ENCODE measurements at places on chromosomes 12 and 14. TPM values are rescaled to one million over a fixed set of nuclear protein-coding genes. Genes with fewer than 3 reads are reported as not detected.

GRCh38 chr14:101337053-101337452 is 224.2 kb upstream of the DIO3 start:
- H3K27me3 ChIP-seq = peaks cover 7% of the 10 kb centered on the region
- no peak for DNase-seq
- H3K4me3 ChIP-seq = no peak overlapping the region
- no peaks in the 10 kb centered on the region for H3K36me3 ChIP-seq
- H3K4me1 ChIP-seq = no peaks in the 10 kb centered on the region

DNA sequence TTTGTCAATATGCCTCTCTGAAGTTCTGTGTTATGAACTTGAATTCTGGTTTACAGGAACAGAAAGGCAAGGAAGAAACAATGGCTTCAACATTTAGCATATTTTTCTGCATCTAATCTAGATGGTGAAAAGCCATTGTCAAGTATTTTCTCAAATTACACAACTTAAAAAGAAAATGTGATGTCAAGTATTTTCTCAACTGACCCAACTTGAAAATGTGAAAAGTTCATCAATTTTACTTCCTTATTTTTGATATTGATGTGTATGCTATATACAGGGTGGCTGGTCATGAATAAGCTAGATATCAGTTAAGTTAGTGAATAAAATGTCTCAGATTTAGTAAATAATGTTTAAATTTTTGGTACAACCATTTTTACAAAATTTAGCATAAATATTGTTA is 196.7 kb downstream of the ALX1 start:
- no peaks in the 10 kb centered on the region for H3K27me3 ChIP-seq
- H3K4me1 ChIP-seq = no peaks in the 10 kb centered on the region
- DNase-seq = no peak

GRCh38 chr12:9090220-9090619 is 25.5 kb downstream of the A2M start:
- no peaks in the 10 kb centered on the region for H3K4me1 ChIP-seq
- H3K27ac ChIP-seq = no peak overlapping the region
- H3K4me3 ChIP-seq = no peak overlapping the region
- DNase-seq = no peak

GRCh38 chr14:32286602-32287001 is 42.5 kb upstream of the AKAP6 start:
- H3K4me3 ChIP-seq = no peak overlapping the region
- no peaks in the 10 kb centered on the region for H3K27me3 ChIP-seq
- DNase-seq = no peak

GRCh38 chr12:6116471-6117021 is 7.9 kb downstream of the VWF start:
- no peak overlapping the region for H3K27ac ChIP-seq
- no peaks in the 10 kb centered on the region for H3K36me3 ChIP-seq
- DNase-seq = no peak
- no peak overlapping the region for H3K4me3 ChIP-seq
- no peaks in the 10 kb centered on the region for H3K27me3 ChIP-seq
- peaks cover 17% of the 10 kb centered on the region for H3K4me1 ChIP-seq

GRCh38 chr12:25957793-25958427 is 572 bp upstream of the RASSF8 start:
- peak overlapping the region; percentile 71 for H3K27ac ChIP-seq
- peaks cover 13% of the 10 kb centered on the region for H3K4me1 ChIP-seq
- no peaks in the 10 kb centered on the region for H3K36me3 ChIP-seq
- H3K4me3 ChIP-seq = peak overlapping the region; percentile 48

DNA sequence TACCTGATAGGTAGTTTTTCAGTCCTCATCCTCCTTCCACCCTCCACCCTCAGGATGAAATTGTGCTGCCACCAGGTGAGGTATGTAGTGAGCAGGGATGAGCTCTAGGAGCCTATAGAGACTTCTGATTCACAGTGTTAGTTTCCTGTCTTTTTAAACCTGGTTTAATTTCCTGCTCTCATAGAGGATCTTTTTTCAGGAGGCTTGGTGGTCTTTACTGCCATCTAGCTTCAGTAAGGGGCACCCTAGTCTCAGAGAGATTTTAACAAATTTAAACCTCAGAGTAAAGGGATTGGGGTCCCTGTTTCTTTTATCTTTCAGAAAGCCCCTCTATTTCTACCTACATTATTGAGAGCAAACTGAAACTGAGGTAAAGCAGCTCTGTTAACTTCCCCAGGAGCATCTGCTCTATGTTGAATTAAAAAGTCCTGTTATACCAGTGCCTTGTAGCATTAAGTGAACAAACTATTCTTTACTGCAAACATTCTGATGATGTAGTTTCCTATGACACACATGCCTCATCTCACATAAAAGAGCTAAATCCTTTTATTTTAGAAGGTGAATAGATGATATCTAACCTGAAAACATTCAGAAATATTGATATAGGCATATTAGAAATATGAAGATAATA is 172.2 kb upstream of the DDHD1 start:
- no peak for DNase-seq
- H3K4me3 ChIP-seq = no peak overlapping the region
- H3K4me1 ChIP-seq = no peaks in the 10 kb centered on the region
- no peak overlapping the region for H3K27ac ChIP-seq

DNA sequence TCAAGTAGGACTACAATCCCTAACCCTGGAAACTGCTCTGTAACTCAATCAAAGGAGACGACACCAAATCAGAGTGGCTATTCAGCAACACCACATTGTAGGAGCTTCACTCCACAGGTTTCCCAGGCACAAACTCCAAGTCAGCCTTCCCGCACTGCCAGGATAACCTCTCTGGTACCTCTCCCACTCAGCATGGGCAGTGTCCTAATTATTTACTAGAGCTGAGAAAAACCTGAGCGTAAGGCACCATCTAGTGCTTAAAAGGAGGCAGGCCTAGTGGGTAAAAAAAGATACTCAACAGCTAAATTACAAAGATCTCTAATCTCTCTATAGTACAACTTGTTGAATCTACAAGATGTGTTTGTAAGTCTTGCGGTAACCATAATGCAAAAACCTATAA is 36.1 kb downstream of the PARP11 start:
- H3K27me3 ChIP-seq = no peaks in the 10 kb centered on the region
- no peak overlapping the region for H3K4me3 ChIP-seq
- no peaks in the 10 kb centered on the region for H3K4me1 ChIP-seq
- no peak overlapping the region for H3K27ac ChIP-seq

DNA sequence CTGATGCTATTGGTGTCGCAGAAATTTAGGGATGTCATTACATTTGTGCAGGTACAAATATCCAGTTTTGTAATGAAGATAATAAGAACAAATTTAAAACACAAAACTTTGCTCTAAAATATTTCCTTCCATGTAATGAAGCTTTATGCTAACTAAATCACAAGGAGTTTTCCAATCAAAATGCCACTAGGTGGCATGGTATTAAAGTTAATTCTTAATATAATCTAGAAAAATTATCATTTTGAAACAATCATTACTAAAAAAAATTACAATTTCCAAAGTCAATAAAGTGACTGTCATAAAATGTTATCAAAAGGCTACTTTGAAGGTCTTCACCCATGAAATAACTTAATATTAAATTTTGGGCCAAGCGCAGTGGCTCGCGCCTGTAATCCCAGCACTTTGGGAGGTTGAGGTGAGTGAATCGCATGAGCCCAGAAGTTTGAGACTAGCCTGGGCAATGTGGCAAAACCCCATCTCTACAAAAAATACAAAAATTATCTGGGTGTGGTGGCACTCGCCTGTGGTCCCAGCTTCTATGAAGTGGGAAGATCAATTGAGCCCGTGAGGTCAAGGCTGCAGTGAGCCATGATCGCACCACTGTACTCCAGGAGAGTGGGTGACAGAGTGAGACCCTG is 77.4 kb downstream of the KIF21A start:
- no peak overlapping the region for H3K27ac ChIP-seq
- H3K27me3 ChIP-seq = no peaks in the 10 kb centered on the region
- DNase-seq = no peak
- H3K4me1 ChIP-seq = no peaks in the 10 kb centered on the region
- H3K4me3 ChIP-seq = no peak overlapping the region
- peaks cover 4% of the 10 kb centered on the region for H3K36me3 ChIP-seq

DNA sequence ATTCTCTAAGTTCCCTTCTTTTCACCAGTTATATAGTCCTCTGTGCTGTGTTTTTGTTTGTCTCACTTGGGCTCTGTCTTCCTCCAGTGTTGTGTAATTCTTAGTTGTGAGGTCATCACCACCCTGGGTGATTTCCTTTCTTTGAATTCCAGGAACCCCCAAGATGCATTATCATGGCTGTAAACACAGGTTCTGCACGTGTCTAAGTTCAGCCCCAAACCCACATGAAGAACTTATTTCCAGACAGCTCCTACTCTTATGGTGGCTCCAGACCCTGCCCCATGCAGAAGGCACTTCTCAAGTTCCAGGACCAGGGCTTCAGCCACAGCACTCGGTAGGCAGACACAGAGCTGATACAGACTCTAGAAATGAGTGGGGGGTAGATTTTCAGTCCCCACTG is 560.5 kb downstream of the BCL11B start:
- H3K4me1 ChIP-seq = no peaks in the 10 kb centered on the region
- no peaks in the 10 kb centered on the region for H3K36me3 ChIP-seq
- H3K27me3 ChIP-seq = 0 out of 2 replicates have a peak, but pooled peaks cover 7% of the 10 kb centered on the region

- no peaks in the 10 kb centered on the region for H3K36me3 ChIP-seq
- no peaks in the 10 kb centered on the region for H3K4me1 ChIP-seq
- H3K4me3 ChIP-seq = no peak overlapping the region
- H3K27ac ChIP-seq = no peak overlapping the region
These were observed 93.1 kb downstream of the RMST start for GRCh38 chr12:97555547-97556187.

DNA sequence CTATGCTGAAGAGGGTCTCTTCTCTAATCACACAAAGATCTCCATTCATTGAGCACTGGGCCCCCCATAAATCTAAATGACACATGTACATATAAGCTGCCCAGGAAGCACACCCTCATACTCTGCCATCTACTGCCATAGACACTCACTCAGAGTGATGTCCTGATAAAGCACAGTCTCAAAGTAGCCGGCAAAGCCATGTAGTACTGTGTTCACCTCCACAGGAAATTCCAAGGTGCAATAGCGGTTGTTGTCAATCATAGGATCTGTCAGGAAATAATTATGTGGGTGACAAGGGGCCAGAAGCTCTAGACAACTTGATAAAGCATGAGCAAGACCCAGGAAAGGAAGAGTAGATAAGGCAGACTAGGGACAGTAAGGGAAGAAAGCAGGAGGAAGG is 3.3 kb upstream of the RBM23 start:
- H3K27me3 ChIP-seq = no peaks in the 10 kb centered on the region
- no peak for DNase-seq
- peaks cover 44% of the 10 kb centered on the region for H3K36me3 ChIP-seq

- peaks cover 4% of the 10 kb centered on the region for H3K4me1 ChIP-seq
- H3K27me3 ChIP-seq = no peaks in the 10 kb centered on the region
- no peak for DNase-seq
- no peak overlapping the region for H3K27ac ChIP-seq
These were observed 10.7 kb downstream of the DHRS2 start for GRCh38 chr14:23646648-23647549.

DNA sequence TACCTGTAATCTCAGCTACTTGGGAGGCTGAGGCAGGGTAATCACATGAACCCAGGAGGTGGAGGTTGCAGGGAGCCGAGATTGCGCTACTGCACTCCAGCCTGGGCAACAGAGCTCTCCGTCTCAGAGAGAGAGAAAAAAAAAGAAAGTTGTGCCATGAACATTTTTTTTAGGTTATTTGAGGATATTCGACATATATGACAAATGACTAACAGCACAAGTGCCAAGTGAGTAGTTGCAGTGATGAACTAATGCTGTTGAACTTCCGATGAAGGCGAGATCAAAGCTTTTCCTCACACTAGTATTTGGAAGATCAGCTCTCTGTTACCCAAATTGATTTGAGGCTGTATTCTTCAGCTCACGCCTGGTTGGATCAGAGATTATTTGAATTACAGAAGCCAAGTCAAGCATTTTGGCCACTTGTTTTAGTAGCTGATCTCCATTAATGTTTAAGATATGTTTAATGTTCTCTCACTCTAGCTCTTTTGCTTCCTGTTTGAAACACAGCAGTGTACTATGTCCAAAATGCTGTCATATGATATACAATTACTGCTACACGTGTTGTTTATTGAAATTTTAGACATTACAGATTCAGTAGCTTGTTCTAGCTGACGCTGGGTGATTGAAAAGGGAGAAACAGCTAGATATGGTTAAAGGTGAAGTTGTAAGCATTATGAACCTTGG is 43.4 kb downstream of the WDR20 start:
- H3K4me1 ChIP-seq = peaks cover 47% of the 10 kb centered on the region
- H3K36me3 ChIP-seq = no peaks in the 10 kb centered on the region
- no peak overlapping the region for H3K4me3 ChIP-seq
- DNase-seq = no peak

DNA sequence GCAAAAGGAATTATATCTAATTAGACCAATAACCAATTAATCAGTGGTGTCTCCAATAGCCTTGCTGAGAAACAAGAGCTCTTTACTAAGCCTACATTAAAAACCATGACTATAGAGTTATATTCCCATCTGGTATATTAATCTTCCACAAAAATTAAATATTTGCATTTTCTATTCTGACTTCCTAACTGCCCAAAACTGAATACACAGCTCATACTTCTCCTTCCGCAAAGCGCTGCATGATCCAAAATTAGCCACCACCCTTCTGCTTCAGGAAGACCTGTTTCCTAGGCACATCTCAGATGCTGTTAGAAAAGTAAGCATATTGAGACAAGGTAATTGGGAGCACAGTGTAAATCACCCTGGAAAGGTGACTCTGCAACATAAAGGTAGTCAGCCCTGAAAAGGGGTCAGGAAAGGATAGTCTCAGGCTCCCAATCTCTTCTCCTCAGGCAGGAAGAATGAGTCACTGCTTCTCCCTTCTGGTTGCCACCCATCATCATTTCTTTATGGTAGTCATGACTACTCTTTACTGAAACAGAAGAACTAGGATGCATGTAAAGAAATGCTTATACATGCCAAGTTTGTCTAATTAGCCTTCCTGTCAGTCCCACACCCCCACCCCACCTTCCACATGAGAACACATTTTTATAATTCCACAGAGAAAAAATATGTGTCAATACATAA is 54.3 kb downstream of the PLCZ1 start:
- H3K4me3 ChIP-seq = no peak overlapping the region
- no peaks in the 10 kb centered on the region for H3K4me1 ChIP-seq
- no peak for DNase-seq
- H3K27ac ChIP-seq = no peak overlapping the region

- no peak for DNase-seq
- H3K4me3 ChIP-seq = no peak overlapping the region
- no peaks in the 10 kb centered on the region for H3K27me3 ChIP-seq
- H3K36me3 ChIP-seq = no peaks in the 10 kb centered on the region
These were observed 77.3 kb upstream of the CNTN1 start for GRCh38 chr12:40614923-40615322.

DNA sequence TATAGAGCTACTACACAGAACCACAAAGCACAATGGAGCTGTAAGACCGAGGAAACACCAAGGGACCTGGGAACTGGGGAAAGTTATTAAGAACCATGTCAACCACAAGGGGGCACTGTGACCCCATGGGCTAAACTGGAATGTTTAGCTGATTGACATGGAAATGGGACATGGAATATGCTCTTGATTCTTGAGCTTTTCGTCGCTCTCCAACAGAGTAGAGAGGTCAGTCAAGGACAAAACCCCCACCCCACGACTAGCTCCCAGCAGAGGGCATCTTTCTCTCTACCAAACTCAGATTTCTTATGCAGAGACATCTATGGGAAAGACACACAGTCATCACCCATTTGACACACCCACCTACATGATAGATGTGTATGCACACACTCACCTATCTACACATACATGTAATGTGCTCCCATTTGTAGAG is 10.1 kb downstream of the NDRG2 start:
- peaks cover 18% of the 10 kb centered on the region for H3K27me3 ChIP-seq
- no peaks in the 10 kb centered on the region for H3K4me1 ChIP-seq
- no peaks in the 10 kb centered on the region for H3K36me3 ChIP-seq
- no peak overlapping the region for H3K27ac ChIP-seq

The SPX gene
- total RNA-seq = 0.76 TPM

The RNF212B gene
- not detected for total RNA-seq

The CDK2 gene
- total RNA-seq = 90.9 TPM

Data from HCT116 (cell line).